ENCODE measurements at places on chromosomes 1 and 21.

GRCh38 chr1:8822373-8823294 is 5.2 kb upstream of the RERE start:
- no peak for DNase-seq

- DNase-seq, result no peak
Measured at GRCh38 chr1:165565751-165566490, 22.1 kb downstream of the LRRC52 start.

GRCh38 chr1:175735144-175735543 is 8.3 kb downstream of the TNR start:
- DNase-seq, result no peak

DNA sequence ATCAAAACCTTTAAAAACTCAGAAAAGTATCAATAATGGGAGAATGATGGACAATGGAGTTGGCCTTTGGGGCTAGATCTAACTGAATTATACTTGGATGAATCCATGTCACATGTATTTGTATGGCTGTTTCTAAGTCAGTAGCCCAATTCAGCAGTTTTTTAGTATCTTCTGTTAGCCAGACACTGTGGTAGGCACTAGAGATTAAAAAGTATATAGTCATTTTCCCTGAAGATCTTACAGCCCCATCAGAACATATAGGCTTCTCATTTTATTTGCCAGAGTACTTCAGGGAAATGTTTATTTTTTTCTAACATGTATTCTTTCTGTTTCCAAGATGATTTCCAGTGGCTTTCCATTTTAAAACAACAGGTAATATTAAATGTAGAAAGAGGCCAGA is 273.7 kb downstream of the NFIA start:
- DNase-seq, result no peak

DNA sequence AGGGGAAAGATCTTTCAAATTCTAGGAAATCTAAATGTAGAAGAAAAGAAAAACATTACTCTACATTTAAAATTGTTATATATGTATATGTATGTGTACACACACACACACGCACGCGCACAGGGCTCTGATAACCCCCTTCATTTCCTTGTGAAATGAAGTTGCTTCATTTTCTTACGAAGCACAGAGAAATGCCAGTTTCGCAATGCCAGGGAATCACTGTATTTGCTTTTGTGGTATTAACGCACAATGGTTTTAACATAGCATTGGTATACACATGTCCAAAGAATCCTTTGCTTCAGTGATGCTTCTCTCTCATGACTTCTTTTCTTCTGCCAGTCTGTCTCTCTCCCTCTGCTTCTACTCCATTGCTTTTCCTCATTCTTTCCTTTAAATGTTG is 8.4 kb upstream of the DDAH1 start:
- no peak for DNase-seq

DNA sequence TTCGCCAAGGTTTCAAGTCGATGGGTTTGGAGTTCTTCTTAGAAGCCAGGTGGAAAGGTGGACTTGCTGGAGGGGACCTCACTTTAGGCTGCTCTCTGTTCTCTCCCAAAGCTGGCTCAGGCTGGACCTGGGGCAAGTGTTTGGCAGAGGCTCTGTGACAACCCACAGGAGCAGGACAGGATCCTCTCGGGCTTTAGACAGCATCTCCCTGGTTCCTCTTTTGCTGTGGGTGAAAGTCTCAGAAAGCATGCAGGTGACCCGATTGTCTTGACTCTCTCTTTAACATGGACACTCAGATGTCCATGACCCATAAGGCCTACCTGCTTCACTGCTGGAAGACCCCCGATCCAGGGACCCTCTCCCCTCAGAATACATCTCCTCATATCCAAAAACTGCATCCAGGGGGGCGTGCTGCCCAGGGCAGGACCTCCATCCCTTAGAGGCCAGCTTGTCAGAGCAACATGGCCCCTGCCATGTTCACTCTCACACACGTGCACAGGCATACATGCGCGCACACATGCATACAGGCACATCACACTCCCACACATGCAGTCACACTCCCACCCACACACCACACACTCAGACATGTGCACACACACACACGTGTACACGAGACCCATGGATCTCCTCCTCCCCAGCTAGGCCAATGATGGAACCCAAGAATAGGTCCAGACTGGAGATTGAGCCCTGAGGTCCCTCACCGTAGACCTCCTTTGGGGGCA is 21.3 kb downstream of the MRPL37 start:
- no peak for DNase-seq

DNA sequence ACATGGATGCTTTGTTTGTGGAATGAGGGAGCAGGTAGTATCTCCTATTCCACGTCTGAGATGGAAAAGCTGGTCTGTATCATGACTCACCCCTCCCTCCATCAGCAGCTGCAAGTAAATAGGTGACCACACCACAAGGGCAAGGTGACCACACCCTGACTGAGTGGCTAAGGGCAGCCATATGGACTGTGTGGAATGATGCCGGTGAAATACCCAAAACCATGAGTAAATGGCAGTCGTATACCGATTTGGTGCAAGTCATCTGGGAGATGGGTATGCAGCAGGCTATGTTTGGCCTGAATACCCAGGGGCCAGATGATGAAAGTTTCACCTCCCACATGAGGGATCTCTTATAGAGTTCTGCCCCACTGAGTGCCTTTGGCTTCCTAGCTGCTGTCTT is 15.8 kb upstream of the UBE2U start:
- DNase-seq, result no peak

DNA sequence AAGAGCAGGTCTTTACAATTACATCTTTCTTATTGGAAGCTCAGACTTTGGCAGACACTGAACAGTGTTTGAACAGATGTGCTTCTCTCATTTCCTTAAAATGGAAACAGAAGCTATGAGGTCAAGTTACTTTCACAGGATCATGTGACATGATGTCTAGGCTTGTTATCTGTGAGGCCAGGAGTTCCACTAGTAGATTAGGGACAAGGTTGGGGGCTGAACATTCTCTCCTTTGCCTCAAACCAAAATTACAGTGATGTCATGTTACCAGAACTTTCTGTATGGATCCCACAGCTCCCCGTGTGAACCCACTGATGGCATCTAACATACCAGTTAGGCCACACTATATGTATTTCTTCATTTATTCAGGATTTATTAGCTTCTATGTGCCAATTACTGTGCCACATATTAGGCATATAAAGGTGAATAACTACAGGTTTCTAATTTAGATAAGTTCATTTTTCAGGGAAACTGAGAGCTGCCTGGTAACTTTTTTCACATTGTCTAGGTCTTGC is 6.0 kb downstream of the DYNLT5 start:
- no peak for DNase-seq

DNA sequence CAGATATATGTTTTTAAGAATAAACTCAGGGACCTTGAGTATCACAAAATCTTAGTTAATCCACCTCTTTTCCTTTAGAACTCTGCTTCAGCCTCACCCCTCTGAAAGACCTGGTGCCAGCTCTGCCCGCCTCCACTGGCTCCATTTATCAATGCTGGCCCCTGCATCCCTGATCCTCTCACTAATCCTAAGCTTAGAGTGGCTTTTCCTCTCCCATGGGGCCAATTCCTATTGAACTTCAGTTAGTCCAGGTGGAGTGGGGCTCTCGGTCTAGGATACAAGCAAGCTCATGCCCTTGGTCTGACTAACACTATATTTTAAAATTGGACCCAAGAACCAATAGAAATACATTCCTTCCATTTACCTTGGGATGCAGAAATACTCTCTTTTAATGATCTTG is 87.0 kb downstream of the RGS7 start:
- no peak for DNase-seq

GRCh38 chr1:225526878-225527277 is 99.0 kb upstream of the LBR start:
- DNase-seq, result no peak

- DNase-seq, result no peak
Measured at GRCh38 chr1:211705467-211706091, 30.2 kb upstream of the NEK2 start.

DNA sequence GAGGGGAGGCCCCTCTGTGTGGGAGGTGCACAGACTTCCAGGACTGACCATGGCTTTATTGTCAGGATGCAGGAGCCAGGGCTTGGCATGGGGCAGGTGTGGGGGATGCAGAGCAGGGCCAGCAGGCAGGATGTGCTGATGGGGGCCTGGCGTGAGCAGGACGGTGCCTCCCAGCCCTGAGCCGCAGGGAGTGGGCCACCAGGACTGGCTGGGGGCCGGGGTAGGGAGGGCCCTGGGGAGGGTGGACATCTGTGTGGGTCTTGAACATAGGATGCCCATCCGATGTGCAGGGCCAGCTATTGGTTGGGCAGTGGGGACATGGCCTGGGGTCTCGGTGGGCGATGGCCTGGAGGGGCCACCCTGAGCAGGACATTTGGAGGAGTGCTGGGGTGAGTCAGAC is 15.6 kb downstream of the PRMT2 start:
- DNase-seq, result no peak

- no peak for DNase-seq
Measured at GRCh38 chr1:86259390-86259789, 102.8 kb upstream of the COL24A1 start.

- no peak for DNase-seq
Measured at GRCh38 chr1:76144247-76144646, 69.7 kb downstream of the ST6GALNAC3 start.

DNA sequence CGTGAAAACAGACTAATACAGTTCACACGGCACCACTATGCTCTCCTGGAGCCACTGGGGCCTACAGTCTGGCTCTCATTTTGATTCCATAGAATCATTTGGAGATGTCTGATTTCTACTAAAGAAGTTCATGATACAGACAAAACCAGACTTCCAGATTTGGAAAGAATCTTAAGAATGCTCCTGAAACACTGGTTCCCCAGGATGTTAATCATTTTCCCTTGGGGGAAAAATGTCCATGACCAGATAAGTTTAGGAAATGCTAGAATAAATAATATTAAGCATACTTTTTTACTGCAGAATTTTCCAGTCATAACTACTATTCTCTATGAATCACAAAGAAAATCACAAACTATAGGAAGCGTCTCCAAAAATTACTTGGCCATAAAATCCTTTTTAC is 63.0 kb upstream of the RGS7 start:
- DNase-seq, result no peak

DNA sequence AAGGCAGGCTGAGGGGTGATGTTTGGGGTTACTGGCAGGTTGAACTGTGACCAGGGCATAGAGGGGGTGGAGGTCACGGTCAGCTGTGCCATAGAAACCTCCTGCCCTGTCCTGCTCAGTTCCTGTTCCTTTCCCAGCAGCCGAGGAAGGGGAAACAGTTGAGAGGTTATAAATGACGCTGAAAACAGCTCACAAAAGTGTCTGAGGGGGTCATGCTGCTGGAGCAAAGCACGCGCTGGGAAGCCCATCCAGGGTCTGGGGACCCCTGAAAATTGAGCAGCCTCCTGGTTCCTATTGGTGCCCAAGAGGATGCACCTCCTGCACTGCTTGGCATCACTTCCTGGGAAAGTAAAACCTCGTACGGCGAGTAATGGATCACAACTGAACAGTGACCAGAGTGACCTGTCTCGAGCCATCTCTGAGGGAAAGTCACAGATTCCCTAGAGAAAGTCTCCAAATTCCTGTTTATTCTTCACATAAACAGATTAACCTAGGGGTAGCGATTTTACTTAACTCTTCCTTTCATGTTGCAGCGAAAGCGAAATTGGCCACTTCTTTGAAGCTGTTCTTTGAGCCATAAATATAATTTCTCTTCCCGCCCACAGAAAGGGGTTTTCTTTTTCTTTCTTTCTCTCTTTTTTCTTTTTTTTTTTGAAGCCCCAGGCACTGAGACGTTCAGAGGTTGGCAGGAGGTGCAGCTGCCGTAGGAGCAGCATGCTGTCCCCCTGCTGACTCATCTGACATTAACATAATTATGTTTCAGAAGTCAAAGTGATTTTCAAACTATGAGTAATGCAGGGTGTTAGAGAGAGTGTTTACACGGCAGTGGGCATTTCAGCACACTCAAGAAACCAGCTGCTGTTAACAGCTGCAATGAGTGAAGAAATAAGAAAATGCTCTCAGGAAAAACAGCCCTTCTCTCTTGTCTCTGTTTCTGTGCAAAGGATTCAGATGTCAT is 41.8 kb upstream of the ATF3 start:
- DNase-seq, result peak; percentile 82

DNA sequence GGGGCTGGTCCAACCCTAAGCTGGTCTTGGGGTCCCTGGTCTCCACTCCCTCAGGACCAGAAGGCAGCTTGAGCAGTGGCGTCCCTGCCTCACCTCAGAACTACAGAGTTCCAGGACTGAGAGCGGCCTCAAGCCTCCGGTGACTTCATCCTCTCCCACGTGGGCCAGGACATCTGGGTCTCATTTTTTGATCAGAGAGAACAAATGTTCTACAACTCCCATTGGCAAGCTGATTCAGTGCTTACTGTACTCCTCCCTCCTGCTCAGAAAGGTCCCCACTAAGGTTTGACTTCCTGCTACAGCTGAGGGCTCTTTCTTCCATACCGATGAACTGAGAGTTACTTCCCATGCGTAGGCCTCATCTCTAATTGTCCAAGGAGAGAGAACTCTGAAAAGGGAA is 78.5 kb downstream of the PLXNA2 start:
- no peak for DNase-seq

DNA sequence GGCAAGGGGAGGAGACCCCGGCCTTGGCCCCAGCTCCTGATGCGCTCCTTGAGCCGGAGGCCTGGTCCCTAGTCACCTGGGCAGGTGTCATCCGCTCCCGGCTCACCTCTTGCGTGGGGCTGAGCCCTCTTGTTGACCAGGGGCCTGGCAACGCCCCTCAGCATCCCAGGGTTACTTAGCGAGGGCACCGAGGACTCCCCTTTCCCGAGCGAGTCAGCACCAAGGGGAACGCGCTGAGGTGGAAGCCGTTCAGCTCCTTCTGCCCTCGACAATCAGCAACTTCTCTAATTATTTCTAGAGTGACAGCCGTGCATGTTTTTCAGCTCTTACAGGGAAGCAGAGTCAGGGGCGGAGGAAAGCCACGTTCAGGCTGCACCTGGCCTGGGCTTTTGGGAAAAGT is 522 bp downstream of the SLC45A1 start:
- DNase-seq, result no peak

- no peak for DNase-seq
Measured at GRCh38 chr1:61687901-61688300, 37.0 kb downstream of the TM2D1 start.

GRCh38 chr1:10467078-10467477 is 5.3 kb downstream of the DFFA start:
- DNase-seq, result no peak

DNA sequence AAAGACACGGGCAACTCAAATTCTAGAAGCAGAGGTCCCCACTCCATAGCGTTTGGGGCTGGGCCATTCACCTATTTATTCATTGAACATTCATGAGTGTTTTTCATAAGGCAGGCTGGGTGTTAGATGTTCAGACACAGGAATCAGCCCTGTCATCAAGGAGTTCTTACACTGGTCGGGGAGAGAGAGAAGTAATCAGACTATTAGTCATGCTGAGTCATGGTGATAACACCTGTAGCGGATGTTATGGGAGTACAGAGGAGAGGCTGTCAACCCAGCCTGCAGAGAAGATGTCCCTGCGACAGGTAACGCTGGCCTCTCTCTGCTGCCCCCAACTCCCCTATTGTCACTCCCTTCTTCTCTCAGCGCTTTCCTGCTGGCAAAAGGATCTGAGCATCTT is 17.2 kb downstream of the LY9 start:
- DNase-seq, result peak; percentile 59
